Retina (tissue), 1 donor: ENCODE measurements at places on chromosomes 3 and 15.
A peak's percentile ranks its signal among the peaks of the same experiment; 100 is the strongest.

DNA sequence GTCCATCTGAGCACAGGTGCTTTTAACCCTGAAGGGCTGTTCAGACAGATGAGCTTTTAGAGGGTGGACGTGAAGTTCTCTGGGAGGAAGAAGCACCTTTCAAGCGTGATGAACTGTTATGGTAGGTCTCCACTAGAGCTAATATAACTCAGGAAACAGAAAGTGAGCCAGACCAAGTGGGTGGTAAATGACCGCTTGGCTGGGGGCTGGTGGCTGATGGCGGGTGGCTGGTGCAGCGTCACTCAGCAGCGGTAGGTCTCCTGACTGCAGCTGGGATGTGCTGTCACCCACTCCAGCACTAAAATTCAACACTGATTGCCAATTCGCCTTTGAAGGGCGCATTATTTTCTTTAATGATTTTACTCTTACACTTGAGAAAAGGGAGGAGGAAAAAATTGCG lies 31.2 kb upstream of the LACTB start:
- no peak for DNase-seq

DNA sequence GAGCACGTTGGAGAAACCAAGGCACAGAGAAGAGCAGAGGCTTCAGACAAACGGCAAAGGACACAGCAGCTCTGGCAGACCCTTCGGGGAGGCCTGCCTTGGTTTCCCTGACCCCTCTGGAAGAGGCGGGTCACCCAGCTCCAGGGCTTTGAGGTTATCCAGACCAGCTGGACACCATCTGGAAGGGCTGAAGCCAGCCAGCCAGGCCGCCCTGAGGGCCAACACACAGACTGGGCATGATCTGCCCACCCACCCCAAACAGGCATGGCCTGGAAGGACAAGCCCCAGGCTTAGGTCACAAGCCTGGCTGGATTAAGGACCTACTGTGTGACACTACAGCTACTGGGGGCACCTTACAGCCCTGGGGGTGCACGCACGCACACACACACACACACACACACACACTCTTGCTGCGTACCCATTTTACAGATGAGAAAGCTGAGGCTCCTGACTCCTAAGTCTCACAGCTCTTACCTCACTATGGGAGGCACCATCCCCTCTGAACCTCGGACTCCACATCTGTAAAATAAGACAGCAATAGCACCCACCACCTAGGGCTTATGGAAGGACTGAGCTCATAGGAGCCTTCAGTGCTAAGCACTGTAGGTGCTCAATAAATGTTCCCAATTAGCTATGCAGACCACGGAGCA lies 10.8 kb downstream of the PLXND1 start:
- DNase-seq: no peak

DNA sequence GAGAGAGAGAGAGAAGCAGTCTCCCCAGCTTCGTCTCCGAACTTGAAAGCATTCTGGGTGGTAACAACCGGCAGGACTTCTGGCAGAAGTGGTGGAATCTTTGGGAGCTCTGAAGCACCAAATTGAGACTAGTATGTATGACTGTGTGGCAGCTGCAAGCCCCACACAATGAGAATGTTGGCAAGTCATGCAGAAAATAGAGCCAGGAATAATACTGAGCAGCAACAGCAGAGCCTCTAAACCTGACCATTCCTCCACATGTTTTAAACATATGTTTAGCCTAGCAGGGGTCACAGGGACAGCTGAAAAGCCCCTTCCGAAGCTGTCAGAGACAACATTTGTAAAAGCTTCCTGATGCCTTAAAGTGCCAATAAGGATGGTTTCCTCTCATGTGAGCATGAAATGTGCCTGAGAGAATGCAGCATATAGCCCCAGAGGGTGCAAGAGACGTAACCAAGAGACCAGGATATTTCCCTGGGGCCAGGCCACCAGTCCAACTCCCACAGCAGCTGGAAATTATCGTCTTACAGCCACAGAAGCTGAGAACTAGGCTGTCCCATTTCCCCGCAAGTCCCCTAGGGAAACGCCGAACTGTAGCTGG lies 178.6 kb upstream of the CCDC54 start:
- DNase-seq: peak; percentile 35

DNA sequence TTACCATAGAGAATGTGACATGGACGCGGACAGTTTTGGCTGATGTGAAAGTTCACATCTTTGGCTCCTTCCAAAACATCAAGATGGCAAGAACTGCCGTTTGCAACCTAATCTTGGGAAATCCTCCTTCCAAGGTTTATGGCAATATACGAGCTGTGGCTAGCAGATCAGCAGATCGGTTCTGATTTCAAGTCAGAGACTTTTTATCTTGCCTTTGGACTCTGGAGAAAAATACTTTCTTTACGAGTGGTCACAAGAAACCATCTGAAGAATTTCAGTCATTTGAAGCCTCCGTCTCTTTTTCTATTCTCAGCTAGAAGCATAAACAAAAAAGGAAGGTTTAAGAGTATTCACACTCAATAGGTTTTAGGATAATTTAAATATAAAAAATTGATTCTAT lies 153.5 kb upstream of the MEIS2 start:
- no peak for DNase-seq

DNA sequence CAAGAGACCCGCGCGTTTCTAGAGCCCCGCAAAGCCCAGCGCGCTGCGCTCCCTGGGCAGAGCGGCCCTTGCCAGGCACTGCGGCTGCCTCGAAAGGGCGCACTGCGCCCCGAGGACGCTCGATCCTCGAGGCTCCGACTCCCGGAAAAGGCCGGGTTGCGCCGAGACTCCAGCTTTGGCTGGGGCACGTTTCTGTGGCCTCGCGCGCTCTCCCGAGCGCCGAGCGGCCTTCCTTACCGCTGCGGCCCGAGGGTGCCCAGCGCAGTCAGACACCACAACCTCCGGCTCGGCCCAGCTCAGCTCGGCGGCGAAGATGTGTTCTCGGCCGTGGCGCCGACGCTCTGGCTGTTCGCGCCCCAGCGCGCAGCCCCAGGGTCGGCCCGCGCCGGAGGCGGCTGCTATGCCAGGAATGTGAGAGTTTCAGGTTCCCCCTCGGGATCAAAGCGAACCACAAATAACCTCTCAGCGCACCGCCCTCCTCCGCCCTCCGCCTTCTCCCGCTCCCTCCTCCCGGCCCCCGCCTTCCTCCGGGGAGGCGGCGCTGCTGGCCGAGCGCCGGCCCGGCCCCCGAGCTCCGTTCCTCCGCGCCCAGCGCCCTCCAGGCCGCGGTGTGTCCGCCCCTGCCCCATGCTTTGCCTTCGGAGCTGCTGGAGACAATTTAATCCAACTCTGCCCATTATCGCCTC lies at the start of gene AMOTL2:
Gene AMOTL2, minus strand, starts transcription at position 343 of the 686 bp plus-strand sequence. CDS start 3,014 bp downstream, outside the sequence.
- peak; percentile 94 for DNase-seq

DNA sequence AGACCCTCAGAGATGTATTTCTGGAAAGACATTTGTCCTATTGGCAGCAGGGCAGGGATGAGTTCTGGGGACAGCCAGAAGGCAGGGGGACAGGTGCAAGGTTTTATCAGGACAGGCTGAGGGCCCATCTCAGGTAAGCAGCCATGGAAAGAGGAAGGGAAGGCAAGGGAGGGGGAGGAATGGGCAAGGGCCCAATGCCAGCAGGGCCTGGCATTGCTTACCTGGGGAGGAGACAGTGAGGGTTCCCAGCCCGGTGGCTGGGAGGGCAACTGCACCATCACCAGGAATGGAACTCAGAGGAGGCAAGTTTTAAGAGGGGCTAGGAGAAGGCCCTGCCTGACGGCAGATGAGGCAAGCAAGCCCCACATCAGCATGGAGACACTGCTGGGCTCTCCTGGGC lies 3.1 kb downstream of the ARPIN start:
- no peak for DNase-seq

DNA sequence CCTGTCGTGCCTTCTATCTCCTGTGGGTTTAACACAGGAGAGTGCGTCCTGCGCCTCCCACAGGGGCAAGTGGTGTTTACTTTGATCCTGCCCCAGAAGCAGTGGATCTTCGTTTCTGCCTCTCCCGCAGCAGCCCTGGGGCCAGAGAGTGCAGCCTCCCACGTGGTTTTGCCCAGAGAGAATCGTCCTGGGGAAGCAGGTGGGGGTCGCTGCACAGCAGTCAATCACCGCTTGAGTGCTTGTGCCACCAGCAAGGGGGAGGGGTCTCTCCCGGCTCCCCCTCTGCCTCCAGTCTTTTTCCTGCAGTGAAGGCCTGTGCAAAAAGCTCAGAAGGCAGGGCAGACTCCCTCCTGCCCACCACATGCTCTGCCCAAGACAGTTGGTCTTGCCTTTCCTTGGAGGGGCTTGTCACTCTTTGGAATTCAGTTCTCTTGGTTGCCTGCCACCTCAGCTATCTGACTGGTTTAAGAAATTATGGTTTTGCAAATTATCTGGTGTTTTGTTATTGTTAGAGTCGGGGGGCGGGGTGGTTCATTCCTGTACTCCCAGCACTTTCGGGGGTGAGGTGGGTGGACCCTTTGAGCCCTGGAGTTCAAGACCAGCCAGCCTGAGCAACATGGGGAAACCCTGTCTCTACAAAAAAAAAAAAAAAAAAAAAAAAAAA lies 26.9 kb downstream of the STOML1 start:
- no peak for DNase-seq

DNA sequence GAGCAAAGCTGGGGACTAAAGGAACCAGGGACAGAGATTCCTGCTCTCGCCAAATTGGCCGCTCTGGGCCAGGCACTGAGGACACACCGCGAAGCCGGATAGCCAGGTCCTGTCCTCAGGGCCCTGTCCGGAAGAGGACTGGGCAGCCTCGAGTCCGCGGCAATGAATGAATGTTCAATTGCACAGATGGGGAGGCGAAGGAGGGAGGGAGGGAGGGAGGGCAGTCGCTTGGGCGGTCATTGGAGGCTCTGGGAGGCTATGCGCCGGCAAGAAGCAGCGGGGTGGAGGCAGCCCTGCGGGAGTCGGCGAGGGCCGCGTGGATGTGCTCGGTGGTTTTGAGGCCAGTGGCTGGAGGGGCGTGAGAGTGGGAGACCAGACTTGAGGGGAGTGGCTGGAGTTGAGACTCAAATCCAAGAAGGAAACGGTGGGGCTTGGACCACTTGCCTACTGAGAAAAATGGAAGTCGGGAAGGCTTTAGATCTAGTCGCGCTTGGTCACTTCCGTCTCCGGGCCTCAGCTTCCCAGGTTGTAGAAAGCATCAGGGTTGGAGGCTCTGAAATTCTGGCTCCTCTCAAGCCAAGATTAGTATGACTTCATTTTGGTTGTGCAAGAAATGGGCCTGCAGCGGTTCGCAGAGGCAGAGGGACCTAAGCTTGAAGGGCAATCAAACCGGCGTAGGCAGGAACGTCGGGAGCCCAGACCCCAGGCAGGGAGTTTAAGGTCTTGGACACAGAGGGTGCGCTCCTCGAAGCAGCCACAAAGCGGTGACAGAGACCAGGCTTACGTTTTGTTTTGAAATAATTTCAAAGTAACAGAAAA lies 21.1 kb upstream of the PLXND1 start:
- DNase-seq: peak; percentile 93

DNA sequence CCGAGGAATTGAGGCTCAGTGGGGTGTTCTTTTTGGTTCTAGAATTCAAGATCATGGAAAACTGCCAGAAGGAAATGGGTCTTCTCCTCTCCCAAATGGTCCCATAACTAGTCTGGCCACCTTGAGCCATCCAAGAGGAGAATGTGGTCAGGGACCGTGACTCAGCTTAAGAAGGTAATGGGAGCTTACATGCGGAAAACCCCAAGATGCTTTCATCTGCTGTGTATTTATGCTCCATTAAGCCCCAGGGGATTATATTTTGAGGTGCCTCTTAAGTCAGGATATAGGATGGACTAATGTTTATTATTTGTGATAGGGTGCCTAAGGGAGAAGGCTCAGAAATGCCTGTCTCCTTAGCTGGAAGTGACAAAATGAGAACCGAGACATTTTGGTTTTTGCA lies 39.2 kb upstream of the DLG1 start:
- DNase-seq: no peak

DNA sequence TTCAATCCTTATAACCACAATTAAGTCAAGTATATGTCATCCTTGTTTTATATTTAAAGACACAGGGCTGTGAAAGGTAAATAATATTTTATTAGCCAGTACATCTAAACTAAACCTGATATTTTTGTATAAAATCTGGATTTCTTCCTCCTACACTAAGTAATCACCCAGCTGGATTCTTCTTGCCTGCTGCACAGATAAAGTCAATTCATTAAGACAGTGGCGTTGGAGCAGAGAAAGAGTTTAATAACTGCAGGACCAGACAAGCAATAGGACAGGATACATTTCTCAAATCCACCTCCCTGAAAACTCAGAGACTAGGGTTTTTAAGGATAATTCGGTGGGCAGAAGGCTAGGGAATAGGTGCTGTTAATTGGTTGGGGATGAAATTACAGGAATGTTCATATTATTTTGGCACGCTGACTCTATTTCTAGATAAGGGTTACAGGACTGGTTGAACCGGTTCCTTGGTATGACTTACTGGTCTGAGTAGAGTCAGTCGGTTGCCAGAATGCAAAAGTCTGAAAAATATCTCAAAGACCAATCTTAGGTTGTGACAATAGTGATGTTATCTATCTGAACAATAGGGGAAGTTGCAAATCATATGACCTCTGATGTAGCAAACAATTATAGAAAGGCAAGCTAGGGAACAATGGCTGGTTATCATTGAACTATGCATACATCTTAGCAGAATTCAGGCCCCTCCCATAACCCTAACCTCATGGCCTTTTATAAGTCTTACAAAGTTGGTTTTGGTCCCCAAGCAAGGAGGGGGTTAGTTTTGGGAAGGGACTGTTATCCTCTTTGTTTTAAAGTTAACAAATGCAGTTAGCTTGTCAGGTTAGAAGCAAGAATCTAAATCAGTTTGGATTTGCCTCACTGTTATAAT lies 244.8 kb downstream of the ALCAM start:
- no peak for DNase-seq

DNA sequence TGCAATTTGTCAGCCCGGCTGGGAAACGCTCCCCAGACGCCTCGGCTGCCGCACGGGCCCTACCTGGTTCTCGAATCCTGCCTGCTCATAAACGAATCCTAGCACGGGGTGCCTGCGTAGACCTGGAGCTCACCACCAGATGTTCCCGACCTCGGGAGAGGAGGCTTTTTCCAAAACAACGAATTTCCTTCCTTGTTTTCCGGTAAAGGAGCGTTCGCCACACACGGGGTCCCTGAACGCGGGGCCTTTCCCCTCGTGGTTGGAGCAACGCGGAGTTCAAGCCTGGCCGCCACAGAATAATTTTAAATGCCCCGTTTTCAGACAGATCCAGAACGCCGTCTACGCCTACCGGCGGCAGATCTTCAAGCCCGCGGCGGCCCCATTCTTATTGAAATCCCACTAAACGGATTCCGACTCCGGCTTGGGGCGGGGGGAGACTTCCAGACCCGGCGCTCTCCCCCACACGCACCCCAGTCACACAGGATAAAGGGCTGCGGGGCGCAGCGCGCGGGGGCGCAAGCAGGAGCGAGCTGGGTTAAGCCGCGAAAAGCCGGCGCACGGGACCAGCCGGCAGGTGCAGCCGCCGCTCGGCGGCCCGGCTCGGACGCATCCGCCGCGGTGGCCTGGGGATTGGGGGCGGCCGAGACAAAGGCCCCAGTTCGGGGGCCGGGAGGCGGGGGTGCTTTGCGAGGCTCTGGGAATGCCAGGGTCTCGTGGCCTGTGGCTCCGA lies 895 bp downstream of the GATA2 start:
- peak; percentile 90 for DNase-seq

- DNase-seq: no peak
These were observed 61.7 kb downstream of the LDHAL6B start for GRCh38 chr15:59268168-59268851.
